ENCODE measurements at places on chromosomes 3 and 15. TPM values are rescaled to one million over a fixed set of nuclear protein-coding genes. Genes with fewer than 3 reads are reported as not detected.

Gene VEPH1
- 14.3 TPM for total RNA-seq

Gene PLCH1
- total RNA-seq = 12.0 TPM

Gene HYAL1
- 0.49 TPM for total RNA-seq

Gene NEK10
- total RNA-seq = 18.7 TPM

Gene GXYLT2
- total RNA-seq = 4.7 TPM

Gene PLA1A
- under 0.01 TPM for total RNA-seq

Gene ATRIP
- total RNA-seq = 4.7 TPM

Gene NAALADL2
- total RNA-seq = 2.7 TPM

Gene TM4SF1
- 13.5 TPM for total RNA-seq

Gene COL6A6
- 0.49 TPM for total RNA-seq

Gene GASK1A
- total RNA-seq = 4.9 TPM

Gene GMPPB
- 5.7 TPM for total RNA-seq

Gene ARGFX
- total RNA-seq = not detected

Gene HYKK
- total RNA-seq = 0.49 TPM

Gene KAT2B
- total RNA-seq = 14.5 TPM

Gene GUCA1C
- total RNA-seq = not detected

Gene CA12
- 10.3 TPM for total RNA-seq

Gene KNG1
- not detected for total RNA-seq

Gene FAM107A
- total RNA-seq = 32.2 TPM

Gene AQP9
- 0.25 TPM for total RNA-seq

Gene GPR62
- 0.25 TPM for total RNA-seq

Gene CCDC54
- 0.25 TPM for total RNA-seq

Gene ACTC1
- 0.25 TPM for total RNA-seq

Gene SYNPR
- total RNA-seq = 44.5 TPM
